ENCODE measurements at places on chromosomes 2 and 18.

DNA sequence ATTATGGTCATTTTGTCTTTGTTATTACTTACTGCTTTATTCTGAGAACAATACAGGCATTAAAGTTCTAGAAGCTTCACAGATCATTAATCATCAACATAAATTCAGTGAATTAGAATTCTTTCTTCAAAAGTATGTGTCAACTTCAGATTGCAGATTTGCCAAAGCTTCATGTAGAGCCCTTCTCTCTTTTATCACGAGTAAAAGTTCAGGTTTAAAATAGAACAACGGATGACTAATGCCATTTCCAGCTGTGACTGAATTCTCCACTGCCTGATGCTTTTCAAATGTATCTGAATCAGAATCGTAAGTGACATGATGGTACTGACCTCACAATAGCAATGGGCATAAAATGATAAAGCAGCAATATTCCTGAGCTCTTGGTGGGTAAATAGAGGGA, 116.0 kb downstream of the ABCA12 start:
- no peak for DNase-seq

DNA sequence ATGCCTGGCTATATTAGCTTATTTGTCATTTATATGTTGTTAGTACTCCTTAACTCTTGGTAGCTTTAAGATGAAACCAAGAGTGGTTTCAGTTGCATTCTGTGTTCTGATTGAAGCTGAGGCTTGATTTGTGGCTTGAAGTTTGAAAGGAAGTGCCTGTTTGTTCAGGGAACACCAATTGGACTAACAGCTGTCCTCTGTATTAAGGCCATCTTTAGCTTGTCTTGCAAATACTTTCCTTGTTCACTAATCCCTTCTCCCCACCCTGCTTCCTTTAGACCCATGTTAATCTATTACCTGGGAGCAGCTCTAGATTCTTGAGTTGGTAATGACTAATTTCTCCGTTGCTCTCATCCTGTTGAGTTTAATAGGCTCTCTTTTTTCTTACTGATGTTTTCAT, 13.4 kb downstream of the ITGA6 start:
- no peak for DNase-seq

DNA sequence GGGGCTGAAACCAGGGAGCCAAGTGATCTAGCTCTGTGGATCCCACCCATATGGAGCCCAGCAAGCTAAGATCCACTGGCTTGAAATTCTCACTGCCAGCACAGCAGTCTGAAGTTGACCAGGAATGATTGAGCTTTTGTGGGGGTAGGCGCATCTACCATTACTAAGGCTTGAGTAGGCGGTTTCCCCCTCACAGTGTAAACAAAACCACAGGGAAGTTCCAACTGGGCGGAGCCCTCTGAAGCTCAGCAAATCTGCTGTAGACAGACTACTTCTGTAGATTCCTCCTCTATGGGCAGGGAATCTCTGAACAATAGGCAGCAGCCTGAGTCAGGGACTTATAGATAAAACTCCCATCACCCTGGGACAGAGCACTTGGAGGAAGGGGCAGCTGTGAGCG, 96.7 kb downstream of the CCDC148 start:
- no peak for DNase-seq

- DNase-seq: no peak
Measured at GRCh38 chr2:231722721-231723307, 14.5 kb downstream of the PTMA start.

- no peak for DNase-seq
Measured at GRCh38 chr2:27118525-27119329, at the start of gene CGREF1. CGREF1 (minus strand) TSS chr2:27119128; CDS start chr2:27104366, 14,762 bp downstream.

- DNase-seq: no peak
Measured at GRCh38 chr2:111219734-111220505, 99.2 kb downstream of the BCL2L11 start.

GRCh38 chr2:154194909-154195643, 323.4 kb downstream of the GALNT13 start:
- no peak for DNase-seq

- DNase-seq: no peak
Measured at GRCh38 chr2:13745330-13745729, 887.2 kb upstream of the LRATD1 start.

DNA sequence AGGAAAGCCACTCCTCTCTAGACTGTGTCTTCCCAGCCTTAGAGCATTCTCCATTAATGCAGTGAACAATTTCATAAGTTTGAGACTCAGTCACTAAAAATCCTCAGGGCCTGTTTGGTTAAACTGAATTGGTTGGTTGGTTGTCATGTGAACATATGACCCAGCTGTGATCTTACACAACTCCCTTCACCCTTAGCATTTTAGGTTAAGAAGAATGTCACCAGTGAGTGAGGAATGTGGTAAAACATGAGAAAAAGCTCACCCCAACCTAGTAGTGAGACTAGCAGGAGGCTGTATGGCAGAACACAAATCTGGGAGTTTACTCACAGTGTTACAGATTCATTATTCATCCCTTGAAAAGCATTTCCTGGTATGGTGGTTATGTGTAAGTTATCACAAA, 32.4 kb downstream of the LHCGR start:
- no peak for DNase-seq

- no peak for DNase-seq
Measured at GRCh38 chr2:64610316-64610855, 43.3 kb downstream of the SERTAD2 start.

DNA sequence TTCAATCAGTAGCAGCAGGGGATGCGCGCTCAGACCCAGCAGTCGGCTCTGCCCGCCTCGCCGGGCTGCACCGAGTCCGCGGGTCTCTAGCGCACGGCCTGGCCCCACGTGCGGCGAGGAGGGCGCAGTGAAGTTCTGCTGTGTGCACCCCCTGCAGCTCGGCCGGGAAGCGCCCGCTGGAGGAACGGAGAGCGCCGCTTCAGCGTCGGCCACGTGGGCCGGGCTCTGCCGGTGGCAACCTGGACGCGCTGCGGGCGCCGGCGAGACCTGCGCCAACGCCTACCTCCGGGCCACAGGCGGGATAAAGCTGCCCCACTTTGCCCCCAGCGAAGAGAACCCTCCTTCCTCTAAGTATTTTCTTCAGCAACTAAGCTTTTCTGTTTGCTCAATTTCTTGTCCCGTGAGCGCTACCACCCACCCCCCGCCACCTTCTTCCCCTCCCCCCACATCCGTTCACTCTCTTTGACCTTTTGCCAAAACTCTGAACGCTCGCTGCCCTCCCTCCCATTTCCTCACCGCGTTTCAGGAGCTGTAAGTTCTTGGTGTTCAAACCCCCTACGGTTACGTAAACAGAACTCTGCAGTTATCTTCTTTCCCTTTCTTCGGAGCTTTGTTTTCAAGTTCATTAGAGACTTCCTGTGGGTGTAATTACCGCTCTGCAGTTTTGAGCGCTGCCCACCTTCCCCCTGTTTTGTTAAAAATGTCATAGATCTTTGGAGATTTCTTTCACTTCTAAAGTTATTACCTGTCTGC, 42.6 kb upstream of the EDAR start:
- DNase-seq: peak; percentile 92

- DNase-seq: no peak
Measured at GRCh38 chr2:145197944-145198343, 678.0 kb upstream of the ZEB2 start.

DNA sequence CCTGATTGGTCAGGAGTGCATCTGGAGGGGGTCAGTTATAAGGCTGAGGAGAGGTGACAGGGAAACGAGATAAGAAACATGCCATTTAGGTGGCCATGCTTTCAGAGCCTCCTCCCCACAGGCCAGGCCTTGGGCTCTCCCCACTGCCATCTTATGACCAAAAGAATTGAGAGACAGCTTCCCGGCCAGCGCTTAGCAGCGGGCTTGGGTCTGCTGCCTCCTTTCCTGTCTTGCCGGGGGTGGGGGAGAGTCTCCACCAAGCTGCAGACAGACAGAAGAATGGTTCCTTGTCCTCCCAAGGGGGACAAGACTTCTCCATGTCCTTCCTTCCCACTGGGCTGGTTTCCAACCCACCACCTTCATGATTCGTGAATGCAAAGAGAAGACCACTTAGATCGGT, 171.3 kb downstream of the SMAD7 start:
- DNase-seq: no peak

DNA sequence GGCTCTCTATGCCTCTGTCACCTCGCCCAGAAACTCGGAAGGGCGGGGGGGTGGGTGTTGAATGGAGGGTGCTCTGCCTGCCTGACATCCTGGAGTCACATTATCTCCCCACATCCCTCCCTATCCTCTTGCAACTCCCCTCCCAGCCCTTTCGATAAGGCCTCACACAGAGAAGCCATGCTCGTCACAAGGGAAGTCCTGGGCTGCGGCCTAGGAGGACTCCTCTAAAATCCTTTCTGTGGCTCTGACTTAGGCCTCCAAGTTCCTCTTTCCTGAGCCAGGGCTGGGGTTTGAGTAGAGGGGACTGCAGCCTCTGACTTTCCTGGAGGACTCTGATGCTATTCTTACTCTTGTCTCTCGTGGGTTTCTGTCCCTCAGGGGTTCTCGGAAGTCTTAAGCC, 75.0 kb upstream of the PKDCC start:
- no peak for DNase-seq

DNA sequence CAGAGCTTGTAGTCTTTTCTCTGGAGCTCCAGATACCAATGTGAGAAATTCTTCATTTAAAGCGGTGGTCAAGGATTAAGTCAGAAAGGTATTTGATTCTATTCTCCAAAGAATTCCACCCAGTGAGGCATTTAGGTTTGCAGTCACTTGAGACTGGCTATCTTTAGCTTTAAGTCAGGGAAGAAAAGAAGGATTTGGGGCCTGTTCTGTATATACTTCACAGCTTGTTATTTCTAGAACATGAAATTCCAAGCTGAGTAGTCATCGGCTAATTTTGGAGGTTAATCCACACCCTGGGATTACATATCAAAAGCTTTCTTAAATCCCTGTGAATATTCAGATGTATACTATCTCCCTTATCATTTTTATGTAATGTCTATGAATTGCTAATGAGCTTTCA, 39.4 kb downstream of the MYOM1 start:
- DNase-seq: no peak

- no peak for DNase-seq
Measured at GRCh38 chr2:27003857-27004256, 28.9 kb upstream of the TMEM214 start.

DNA sequence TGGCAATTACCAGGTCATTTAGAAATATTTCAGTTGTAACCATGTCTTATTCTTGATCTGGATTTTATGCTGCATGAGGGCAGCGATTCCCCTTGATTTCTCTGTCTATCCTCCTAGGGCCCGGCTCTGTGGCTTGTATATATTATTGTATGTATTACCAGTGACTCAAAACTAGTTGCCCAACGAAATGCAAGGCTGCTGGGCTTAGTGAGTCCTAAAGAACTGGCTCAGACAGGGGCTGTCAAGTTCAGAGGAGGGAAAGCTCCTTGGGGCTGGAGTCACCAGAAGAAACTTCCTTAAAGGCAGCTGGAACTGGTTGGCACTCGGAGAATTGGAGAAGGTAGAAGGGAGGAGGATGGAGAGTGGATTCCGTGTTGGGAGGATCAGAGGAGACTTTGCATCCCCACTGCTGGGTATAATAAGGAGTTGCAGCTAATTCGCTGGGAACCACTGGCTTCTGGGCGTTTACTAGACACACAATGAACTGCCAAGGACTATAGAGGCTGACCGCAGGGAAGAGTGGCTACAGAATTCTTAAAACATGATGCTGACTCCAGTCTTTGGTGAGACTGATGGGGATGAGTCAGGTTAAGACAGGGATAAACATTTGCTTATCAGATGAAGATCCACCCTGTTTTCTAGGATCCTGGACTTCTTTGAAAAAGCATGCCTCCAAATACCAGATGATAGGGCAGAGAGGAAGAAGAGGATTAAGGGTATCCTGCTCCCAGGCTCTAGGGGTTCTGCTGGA, 104.3 kb downstream of the PRKCE start:
- DNase-seq: no peak

- DNase-seq: no peak
Measured at GRCh38 chr2:200378652-200379290, 72.3 kb downstream of the SPATS2L start.

DNA sequence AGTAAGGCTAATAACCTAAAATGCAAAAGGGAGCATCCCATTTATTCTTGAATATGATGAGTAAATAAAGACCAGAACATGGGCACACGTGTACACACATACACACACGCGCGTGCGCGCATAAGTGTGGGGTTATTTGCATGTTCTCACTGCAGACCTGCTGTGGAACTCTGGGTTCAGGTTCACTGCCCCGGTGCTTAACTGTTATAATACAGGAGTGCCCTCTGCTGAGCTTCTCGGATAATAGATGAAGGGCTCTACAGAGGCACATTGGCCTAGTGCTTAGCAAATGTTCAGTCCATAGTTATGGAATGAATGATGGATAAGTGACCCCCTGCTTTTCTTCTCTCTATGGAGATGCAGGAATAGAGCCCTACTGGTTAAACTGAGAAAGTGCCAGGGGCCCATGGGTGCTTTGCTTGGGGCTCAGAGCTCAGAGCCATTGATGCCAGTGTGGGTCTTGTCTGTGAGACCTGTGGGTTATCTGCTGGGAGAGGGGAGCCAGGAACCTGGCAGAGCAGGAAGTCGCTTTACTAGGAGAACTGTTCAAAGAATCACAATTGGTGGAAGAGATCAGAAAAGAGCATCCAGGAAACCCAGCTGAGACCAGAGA, 3.6 kb upstream of the ARL4C start:
- DNase-seq: peak; percentile 86

- DNase-seq: no peak
Measured at GRCh38 chr18:55506074-55506473, 81.9 kb downstream of the TCF4 start.

- no peak for DNase-seq
Measured at GRCh38 chr18:493986-494983, 6.2 kb downstream of the COLEC12 start.

- DNase-seq: no peak
Measured at GRCh38 chr18:51654488-51655326, 457.2 kb upstream of the MEX3C start.

DNA sequence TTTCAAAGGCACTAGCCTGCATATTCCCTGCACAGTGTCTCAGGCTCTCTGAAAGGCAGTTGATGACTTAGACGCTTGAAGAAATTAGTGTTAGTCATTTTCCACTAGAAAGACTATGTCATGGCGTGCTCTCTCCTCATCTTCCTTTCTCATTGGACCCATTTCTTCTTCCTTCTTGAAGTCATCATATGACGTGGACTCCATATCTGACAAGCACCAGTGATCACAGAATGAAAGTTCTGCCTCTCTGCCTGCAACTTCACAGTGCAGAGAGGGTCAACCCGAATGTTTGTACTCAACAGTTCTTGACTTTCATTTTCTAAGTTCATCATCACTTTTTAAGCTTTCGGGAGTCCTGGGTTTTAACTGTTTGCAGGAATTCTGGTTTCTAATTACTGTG, 63.7 kb upstream of the CYRIA start:
- DNase-seq: no peak

- DNase-seq: no peak
Measured at GRCh38 chr2:130241041-130241707, 42.9 kb upstream of the TUBA3E start.

GRCh38 chr2:191643429-191643828, 34.5 kb upstream of the NABP1 start:
- DNase-seq: no peak

- DNase-seq: no peak
Measured at GRCh38 chr2:38945372-38945771, 55.7 kb downstream of the ARHGEF33 start.

- no peak for DNase-seq
Measured at GRCh38 chr2:139469985-139470384, 689.8 kb upstream of the NXPH2 start.

GRCh38 chr2:8587251-8587791, 94.5 kb upstream of the ID2 start:
- DNase-seq: no peak

- DNase-seq: no peak
Measured at GRCh38 chr2:169716238-169716886, 17.3 kb upstream of the KLHL23 start.
